ENCODE measurements at places on chromosomes 16 and 17.

- no peak for DNase-seq
These were observed 28.4 kb upstream of the TMC5 start for GRCh38 chr16:19389246-19389645.

DNA sequence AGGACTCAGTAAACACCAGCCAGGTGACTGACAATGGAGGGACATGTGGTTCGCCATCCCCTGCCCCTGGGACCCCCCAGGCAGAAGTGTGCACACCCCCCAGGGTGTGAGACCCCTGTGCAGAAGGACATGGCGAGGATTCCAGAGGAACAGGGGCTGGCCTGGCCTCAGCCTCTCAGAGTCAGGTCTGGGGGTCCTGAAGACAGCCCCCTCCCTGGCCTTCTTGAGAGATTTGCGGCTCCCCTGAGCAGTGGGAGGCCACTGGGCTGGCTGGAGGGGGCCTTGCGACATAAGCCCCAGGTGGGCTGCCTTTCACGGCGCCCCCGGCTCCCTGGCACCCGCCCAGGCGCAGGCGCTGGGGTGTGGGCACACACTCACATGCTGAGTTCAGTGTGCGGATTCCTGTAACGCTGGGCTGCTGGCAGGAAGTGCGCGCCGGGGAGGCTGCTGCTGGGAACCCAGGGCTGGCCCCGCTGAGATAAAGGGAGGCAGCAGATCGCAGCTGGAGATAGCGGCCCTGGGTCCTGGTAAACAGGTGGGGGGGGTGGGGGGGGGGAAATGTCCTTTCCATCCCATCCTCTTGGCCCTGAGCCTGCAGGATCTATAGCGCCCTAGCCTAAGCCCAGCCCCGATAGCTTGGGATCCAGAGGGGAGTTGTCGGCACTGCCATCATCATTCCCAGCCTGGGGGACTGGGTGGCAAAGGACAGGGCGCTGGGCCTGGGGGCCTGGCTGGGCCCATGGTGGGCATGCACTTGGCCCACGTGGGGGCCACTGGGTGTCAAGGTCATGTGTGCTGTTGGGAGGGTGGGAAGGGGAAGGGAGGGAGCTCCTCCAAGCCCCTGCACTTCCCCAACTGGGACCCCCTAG, 27.1 kb downstream of the TMEM235 start:
- DNase-seq, result no peak

- no peak for DNase-seq
These were observed 46.5 kb downstream of the KSR1 start for GRCh38 chr17:27502526-27503324.

- DNase-seq, result no peak
These were observed 29.8 kb upstream of the CRYBA1 start for GRCh38 chr17:29216856-29217255.

- DNase-seq, result no peak
These were observed 34.5 kb downstream of the USP7 start for GRCh38 chr16:8929086-8929748.

GRCh38 chr17:9370467-9370866, 205.2 kb downstream of the STX8 start:
- no peak for DNase-seq

DNA sequence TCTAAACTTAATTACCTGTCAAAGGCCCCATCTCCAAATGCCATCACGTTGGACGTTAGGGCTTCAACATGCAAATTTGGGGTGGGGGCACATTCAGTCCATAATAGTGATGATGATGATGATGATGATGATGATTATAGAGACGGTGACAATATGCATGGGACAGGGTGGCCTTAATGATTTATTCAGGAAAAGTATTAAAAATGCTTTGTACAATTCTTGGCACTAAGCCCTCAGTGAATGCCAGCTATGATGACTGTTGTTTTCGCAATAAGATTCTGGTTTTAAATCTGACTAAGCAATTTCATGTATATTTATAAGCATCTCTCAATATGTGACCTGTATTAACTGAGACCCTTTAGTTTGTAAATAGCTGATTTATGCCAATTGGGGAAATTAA, 106.3 kb downstream of the C16orf95 start:
- no peak for DNase-seq

- no peak for DNase-seq
These were observed 28.5 kb downstream of the VAC14 start for GRCh38 chr16:70772493-70772892.

GRCh38 chr17:57170866-57171265, 85.5 kb upstream of the MSI2 start:
- no peak for DNase-seq

- DNase-seq, result no peak
These were observed 2.1 kb downstream of the CD300LG start for GRCh38 chr17:43849116-43849515.

DNA sequence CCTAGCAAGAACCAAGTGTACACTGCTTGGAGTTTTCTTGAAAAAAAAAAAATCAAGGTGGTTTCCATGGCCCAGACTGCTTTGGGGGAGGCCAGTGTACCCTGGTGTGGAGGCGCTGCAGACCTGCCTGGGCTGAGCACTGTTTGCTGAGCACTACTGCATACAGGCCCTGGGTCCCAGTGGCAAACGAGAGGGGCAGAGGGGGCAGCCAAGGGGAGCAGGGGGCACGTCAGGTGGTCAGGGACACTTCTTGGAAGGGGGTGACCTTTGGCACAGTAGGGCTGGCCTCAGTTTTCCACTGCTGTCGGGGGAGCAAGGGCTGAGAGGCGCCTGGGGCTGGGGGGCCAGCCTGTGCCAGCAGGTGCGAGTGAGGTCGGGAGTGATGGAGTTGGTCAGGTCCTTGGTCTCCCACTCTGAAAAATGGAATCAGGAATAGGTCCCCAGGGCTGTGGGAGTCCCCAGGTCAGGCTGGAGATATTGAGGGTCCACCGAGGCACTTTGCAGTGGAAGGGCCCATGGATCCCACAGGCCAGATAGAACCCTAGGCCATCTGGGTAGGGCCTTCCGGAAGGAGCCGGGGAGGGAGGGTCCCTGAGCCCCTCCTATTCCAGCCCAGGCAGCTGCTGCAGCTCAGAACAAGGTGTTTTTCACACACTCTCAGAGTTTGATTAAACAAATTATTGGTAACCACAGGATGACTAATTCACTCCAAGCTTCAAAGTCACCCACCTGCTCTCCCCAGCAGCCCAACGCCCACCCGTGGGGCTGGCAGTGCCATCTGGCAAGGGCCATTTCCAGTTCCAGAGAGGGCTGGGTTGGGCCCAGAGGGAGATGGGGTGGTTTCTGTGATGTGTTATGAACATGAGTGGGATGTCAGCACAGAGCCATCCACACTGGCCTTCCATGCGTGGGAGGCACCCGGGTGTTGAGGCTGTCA, 3.5 kb downstream of the ZFPM1 start:
- no peak for DNase-seq

GRCh38 chr17:61143026-61143425, 256.6 kb upstream of the TBX2 start:
- no peak for DNase-seq

- DNase-seq, result no peak
These were observed 2.0 kb upstream of the SCN4A start for GRCh38 chr17:63974594-63975192.

GRCh38 chr16:88810166-88810911, 1.4 kb downstream of the APRT start:
- DNase-seq, result no peak

- no peak for DNase-seq
These were observed 40.4 kb upstream of the SLFN13 start for GRCh38 chr17:35488991-35489390.

- no peak for DNase-seq
These were observed 24.8 kb upstream of the NDRG4 start for GRCh38 chr16:58475091-58475619.

DNA sequence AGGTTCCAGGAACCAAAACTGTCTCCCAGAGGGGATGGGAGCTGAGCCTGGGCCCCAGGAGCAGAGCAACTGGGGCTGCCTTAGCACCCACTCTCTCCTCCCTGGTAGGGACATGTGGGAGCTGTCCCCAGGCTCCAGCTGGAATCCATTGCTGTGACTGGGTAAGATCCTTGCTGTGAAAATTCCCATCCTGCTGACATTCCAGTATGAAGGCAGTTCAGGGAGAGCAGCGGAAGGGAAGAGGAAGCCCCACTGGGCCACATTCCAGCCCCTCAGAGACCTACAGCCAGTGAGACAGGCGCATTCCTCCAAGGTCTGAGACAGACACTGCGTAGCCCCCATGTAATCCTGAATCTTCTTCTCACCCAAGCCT, 24.2 kb downstream of the MYO18A start:
- no peak for DNase-seq

- no peak for DNase-seq
These were observed 1225.1 kb downstream of the CDH8 start for GRCh38 chr16:60811051-60811608.

- DNase-seq, result no peak
These were observed 107.6 kb downstream of the KCNJ2 start for GRCh38 chr17:70276906-70277305.

DNA sequence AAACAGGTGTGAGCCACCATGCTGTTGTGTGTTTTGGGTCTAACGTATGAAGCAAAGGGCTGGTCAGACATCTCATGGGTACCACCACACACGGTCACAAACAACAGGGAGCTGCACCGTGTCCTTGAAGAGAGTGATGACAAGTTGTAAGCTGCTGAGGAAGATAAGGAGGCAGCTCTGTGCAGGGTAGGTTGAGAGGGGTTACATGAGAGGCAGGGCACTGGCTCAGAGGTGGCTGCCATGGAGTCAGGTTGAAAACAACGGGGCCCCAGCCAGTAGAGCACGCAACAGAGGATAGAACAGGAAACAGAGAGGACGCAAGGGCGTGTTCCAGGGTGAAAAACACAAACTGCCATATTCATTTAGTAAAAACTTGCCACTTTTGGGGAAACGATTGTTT, 52.2 kb downstream of the TRARG1 start:
- DNase-seq, result no peak

- DNase-seq, result no peak
These were observed 164.4 kb upstream of the GSE1 start for GRCh38 chr16:85448557-85449190.

GRCh38 chr16:8183176-8184099, 406.9 kb downstream of the TMEM114 start:
- no peak for DNase-seq

- DNase-seq, result no peak
These were observed 27.0 kb downstream of the ATP6V0A1 start for GRCh38 chr17:42485680-42486079.

Data from esophagus muscularis mucosa (tissue), 4 donors.